ENCODE measurements at places on chromosomes 6 and 20.

- H3K27me3 ChIP-seq: no peaks in the 10 kb centered on the region
- no peaks in the 10 kb centered on the region for H3K36me3 ChIP-seq
- DNase-seq: no peak
- H3K4me3 ChIP-seq: no peak overlapping the region
These were observed 198.7 kb downstream of the RIMS1 start for GRCh38 chr6:72084992-72085569.

- H3K36me3 ChIP-seq: peaks cover 14% of the 10 kb centered on the region
- peaks cover 28% of the 10 kb centered on the region for H3K4me1 ChIP-seq
- DNase-seq: peak; percentile 40
- no peaks in the 10 kb centered on the region for H3K27me3 ChIP-seq
- H3K27ac ChIP-seq: no peak overlapping the region
These were observed 38.6 kb downstream of the FOXP4 start for GRCh38 chr6:41584668-41585205.

DNA sequence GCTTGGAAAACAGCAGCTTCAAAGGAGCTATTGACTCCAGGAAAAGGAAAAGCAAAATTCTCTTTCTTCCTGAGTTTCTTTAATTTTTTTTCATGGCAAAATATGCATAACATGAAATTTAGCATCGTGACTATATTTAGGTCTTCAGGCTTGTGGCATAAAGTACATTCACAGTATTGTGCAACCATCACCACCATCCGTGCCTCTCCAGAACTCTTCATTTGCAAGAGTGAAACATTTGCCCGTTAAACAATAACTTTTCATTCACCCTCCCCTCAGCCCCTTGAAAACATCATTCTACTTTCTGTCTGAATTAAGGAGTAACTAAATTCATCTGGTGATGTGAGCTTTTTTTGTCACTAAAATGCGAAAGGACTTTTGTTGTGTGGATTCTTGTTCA lies 251.7 kb downstream of the PHACTR1 start:
- H3K27ac ChIP-seq: no peak overlapping the region
- no peak for DNase-seq
- no peaks in the 10 kb centered on the region for H3K4me1 ChIP-seq
- H3K27me3 ChIP-seq: peaks cover 11% of the 10 kb centered on the region
- no peak overlapping the region for H3K4me3 ChIP-seq

GRCh38 chr6:89729818-89730217 lies 89.8 kb downstream of the MDN1 start:
- H3K36me3 ChIP-seq: peaks cover 29% of the 10 kb centered on the region
- DNase-seq: no peak
- no peaks in the 10 kb centered on the region for H3K27me3 ChIP-seq
- no peak overlapping the region for H3K4me3 ChIP-seq

- H3K27me3 ChIP-seq: no peaks in the 10 kb centered on the region
- H3K36me3 ChIP-seq: peaks cover 34% of the 10 kb centered on the region
- no peak overlapping the region for H3K4me3 ChIP-seq
- H3K4me1 ChIP-seq: no peaks in the 10 kb centered on the region
- no peak for DNase-seq
These were observed 20.1 kb downstream of the SEC23B start for GRCh38 chr20:18527836-18528235.

DNA sequence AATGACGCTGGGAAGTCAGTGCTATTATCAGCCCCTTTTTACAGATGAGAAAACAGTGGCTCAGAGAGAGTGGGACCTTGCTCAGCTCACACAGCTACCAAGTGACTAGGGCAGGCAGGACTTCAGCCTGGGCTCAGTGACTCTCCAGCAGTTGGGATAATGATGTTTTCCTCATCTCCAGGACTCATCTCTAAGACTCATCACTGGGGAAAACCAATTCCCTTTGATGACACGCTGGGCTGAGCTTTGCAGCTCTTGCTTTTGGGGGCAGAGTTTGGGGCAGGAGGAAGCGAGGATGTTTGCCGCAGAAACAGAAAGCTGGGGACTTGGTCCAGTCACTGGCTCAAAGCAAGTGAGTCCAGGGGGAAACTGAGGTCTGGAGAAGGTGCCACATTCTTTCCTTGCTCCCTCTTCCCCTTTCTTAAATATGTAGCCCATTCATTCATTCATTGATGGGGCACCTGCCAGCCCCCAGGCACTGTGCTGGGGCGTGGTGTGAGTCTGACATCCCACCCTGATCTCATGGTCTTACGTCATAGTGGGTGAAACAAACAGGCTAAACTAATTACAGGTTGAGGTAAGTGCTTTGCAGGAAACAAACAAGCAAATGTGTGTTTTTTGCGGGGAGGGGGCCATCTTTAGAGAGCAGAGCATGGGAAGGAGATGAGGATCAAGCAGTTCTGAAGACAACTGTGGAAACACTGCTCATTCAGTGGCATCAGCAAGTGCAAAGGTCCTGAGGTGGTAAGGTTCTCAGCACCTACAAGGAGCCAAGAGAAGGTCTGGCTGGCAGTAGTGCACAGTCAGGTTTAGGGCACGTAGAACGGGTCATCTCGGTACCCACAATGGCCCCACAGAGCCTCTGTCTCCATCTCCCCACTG lies 74.4 kb upstream of the PMEPA1 start:
- DNase-seq: no peak
- H3K27ac ChIP-seq: no peak overlapping the region
- peaks cover 7% of the 10 kb centered on the region for H3K27me3 ChIP-seq

All from progenitor cell of endocrine pancreas (in vitro differentiated cells).